ENCODE measurements at places on chromosomes 11 and 22.

DNA sequence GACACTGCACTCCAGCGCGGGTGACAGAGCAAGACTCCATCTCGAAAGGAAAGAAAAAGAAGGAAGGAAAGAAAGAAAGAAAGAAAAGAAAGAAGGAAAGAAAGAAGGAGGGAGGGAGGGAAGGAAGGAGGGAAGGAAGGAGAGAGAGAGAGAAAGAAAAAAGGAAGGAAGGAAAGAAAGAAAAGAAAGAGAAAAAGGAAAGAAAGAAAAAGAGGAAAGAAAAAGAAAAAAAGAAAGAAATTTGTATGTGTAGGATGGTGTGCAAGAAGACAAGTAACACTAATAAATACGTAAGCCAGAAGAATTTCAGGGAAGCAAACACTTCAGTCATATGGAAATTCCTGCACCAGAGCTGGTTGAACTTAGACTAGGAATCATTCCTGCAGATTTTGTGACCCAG is 618 bp downstream of the OR8D1 start:
- no peak for DNase-seq

GRCh38 chr22:39207141-39208012 is 37.4 kb downstream of the PDGFB start:
- no peak for DNase-seq

DNA sequence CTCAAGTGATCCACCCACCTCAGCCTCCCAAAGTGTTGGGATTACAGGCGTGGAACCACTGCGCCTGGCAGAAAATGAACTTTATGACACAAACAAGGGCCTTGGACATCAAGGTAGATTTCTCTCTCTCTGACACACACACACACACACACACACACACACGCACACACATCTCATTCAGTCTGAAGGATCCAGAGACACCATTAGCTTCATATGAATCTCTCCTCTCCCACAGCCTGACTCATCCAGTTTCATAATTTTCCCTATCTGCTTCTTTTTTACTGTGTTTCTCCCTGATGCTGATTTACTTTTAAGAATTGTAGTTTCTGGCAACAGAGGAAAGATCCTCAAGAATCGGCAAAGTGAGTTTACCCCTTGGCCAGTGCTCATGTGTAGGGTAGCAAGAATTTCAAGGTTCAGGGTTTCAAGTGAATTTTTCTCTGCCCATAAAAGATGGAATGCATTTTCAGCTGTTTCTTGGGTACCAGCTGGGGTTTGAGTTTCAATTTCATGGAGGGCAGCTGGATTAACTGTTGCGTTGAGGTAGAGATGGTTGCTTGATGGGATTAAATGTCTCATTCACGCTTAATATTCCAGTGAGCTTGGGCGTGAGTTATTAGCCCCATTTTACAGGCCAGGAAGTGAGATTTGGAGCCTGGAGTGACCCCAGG is 3.5 kb downstream of the MYO18B start:
- peak; percentile 10 for DNase-seq

DNA sequence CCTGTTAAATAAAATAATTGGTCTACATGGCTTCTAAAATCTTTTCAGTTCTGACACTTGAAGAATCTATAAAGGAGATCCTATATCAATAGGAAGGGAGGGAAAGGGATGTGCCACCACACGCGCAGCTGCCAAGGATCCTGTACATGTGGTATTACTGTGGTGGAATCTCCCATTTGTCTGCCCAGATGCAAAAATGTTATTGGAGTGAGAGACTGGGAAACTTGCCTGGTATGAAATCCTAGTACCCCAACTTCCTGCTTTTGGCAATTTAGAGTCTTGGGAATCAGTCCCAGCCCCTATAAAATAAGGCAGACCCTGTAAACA is 81.9 kb upstream of the PICALM start:
- DNase-seq: no peak

- DNase-seq: no peak
Observed at GRCh38 chr22:49212002-49212401, 615.7 kb downstream of the BRD1 start.

DNA sequence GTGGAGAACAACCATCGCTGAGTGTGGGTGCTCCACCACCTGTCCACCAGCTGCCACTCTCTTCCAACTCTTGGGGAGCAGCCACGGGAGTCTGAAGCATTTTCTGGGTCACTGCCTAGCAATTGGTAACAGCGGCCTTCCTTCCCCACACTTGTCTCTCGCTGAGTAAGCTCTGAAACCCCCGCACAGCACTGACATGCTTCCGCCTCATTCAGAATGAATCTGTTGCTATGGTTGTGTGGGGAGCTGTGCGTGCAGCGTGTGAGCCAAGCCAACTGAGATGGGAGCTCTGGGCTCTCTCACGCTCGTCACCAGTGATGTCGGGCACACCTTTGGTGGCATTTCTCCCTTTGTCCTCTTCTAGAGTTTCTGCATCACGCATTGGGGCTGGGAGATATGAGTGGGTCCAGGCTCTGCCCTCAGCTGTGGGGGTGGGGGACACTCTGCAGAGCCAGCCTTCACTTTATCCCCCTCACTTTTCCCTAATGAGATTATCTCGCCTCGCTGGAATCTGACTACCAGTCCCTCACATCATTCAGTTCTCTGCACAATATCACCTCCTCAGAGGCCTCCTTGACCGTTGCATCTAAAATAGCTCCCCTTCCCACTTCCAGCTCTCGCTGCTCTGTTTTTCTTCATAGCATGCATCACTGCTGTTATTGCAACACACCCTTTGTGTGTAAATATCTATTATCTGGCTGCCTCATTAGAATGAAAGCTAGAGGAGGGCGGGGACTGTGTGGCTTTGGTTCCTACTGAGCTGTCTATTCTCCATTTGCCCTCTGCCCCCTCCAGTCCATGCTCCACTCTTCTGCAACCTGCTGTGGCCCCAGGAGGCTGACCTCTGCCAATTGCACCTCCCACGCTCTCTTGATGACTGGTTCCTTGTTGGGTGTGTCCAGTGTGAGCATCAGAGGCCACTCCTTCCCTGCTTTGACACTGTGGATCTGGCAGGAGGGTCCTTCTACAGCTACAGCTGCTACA is 569.9 kb upstream of the CADM1 start:
- DNase-seq: no peak

DNA sequence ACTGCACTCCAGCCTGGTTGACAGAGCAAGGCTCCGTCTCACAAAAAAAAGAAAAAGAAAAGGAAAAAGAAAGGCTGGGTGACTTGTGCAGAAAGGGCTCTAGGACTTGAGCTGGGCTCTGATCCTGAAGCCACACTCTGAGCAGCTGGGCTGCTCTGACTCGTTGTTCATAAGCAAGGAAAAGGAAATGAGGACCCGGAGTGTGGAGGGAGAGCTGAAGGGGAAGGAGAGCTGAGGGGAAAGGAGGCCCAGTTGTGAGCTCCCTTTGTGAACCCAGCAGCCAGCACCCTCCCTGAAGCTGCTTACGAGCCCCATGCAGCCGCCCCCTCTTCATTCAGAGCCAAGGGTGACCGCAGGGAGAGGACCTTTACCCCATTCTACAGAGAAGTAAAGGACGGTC is 12.3 kb upstream of the SH3BP1 start:
- DNase-seq: no peak

DNA sequence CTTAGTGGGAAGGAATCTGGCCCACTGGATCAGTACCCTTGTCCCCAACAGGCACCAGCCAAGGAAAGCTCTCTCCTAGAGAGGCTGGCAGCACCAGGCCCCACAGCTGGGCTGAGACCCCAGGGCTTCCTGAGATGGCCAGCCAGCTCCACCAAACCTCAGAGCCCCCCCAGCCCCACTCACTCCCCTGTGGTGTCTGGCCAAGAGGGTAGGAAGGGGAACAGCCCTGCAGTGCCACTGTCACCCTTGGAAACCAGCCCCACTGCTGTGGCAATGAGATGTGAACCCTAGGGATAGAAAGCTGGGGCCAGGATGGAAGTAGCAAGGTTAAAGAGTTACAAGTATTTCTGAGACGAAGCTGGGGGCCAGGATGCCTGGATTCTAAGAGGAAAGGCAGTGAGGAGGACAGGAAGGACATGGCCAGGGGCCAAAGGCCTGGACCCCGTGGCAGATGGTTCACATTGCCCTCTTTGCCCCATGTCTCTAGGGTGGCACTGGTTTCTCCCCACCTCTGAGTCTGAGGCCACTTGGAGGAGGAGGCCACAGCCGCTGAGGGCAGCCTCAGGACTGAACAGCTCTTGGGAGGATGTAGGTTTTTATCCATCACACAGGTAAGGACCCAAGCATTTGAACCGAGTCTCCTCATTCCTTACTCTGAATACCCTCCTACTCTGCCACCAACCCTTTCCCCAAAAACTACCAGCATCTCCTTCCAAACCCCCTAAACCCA is 28.8 kb downstream of the NRXN2 start:
- DNase-seq: no peak

- no peak for DNase-seq
Observed at GRCh38 chr11:132088551-132088950, 718.1 kb downstream of the NTM start.

- DNase-seq: no peak
Observed at GRCh38 chr11:2843551-2843950, 42.0 kb downstream of the CDKN1C start.

Measured in stimulated activated CD4-positive, alpha-beta T cell treated with anti-CD3 and anti-CD28 coated beads, Interleukin-12 subunit alpha, Interleukin-12 subunit beta, amount 100 ng/mL, for 24 hours (primary cell).